AML-193 (cell line): ENCODE measurements at places on chromosomes 6 and 20.
A peak's percentile ranks its signal among the peaks of the same experiment; 100 is the strongest.

DNA sequence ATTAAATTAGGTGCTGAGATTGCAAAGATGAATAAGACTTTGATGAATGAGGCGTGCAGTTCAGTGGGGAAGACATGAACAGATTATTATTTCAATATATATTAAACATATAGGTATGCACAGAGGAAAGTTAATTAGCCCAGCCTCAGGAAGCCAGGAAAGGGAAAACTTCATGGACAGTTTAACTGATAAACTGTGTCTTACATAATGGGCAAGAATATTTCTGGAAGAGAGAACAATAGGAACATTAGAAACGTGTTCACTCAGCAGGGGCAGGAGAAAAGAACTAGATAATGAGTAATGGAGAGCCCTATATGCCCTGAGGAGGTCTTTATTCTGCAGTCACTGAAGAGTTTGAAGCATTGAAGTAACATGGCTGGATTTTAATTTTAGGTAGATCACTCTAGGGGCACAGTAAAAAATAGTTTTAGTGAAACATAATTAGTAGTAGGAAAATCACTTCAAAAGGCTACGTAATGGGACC lies 23.6 kb downstream of the CEP57L1 start:
- no peak for DNase-seq

DNA sequence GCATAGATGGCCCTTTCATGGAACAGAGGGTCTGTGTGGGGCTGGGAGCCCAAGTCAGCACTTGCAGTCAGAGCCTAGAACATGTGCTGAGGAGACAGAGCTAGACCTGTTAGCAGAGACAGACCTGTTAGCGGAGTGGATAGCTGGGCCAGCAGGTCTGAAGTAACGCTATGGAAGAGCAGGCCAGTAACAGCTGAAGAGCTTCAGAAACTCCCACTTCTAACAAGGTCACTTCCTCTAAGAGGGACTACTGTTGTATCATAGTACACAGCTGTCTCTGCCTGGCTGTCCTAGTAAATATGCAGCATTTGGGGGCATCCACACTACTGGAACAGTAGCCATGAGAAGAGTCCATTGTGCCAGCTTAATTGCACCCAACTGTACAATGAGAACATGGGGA lies 41.2 kb upstream of the POLR1H start:
- DNase-seq = no peak

- no peak for DNase-seq
These were observed 108.2 kb upstream of the LOC128125822 start for GRCh38 chr6:63464060-63464459.

DNA sequence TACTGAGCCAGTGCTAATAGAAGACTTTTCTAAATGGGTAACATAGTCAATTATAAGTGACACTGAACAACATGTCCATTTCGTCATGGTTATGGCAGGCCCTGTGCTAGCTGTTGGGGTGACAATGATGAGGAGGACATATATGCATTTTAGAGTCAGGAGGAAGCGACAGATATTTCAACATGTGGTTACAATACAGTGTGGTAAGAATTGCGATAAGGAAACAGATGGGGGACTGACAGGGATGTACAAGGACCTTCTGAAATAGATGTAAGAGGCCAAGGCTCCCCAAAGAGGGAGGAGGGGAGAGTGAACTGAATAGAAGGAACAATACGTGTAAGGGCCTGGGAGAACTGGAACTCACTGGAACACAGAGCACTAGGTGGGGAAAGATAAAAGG lies 11.7 kb downstream of the MMP24 start:
- DNase-seq = peak; percentile 98

DNA sequence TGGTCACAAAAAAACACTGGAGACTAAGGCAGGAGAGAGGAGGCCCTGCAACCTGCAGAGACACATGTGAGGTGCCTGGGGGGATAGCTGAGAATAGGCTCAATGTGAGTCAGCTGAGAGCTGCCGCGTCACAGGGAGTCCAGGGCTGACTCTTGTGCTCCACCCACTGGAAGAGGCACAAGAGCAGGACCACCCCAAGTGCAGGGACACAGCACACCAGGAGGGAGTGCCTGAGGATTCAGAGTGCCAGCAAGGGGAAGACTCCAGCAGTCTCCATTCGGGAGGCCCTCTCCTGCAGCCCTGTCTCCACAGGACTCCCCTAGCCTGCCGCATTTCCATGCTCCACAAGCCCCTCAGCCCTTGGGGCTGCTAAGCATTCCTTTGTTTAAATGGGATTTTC lies 105.5 kb downstream of the HUS1B start:
- DNase-seq = no peak
